ENCODE measurements at places on chromosomes 12 and 14.

- DNase-seq = peak; percentile 19
Observed at GRCh38 chr14:64688811-64689281, 15.4 kb upstream of the PLEKHG3 start.

DNA sequence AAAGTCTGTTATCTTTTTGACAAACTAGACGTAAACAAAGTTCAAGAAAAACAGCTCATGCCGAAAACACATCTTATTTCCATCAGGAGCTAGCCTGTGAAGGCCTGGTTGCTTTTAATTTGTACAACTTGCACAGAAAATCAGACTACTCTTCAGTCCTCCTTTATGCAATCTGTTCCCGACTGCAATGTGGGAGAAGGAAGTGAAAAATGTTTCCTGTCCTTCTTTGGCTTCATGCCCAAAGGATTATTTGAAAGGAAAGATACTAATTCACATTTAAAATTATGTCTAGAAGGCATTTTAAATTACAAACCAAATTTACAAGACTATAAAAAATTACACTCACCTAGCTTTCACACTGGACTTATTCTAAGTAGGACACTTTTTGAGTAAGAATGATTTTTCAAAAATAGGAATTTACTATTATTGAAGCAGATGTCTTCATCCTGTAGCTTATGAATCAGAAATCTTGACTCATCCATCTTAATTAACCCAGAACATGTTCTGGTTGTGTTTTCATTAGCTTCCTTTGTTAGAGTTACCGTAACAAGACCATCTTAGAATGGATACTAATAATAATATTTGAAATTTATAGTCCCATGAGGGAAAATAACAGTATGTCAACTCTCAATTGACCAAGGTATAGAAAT is 272.6 kb downstream of the PRKD1 start:
- no peak for DNase-seq

DNA sequence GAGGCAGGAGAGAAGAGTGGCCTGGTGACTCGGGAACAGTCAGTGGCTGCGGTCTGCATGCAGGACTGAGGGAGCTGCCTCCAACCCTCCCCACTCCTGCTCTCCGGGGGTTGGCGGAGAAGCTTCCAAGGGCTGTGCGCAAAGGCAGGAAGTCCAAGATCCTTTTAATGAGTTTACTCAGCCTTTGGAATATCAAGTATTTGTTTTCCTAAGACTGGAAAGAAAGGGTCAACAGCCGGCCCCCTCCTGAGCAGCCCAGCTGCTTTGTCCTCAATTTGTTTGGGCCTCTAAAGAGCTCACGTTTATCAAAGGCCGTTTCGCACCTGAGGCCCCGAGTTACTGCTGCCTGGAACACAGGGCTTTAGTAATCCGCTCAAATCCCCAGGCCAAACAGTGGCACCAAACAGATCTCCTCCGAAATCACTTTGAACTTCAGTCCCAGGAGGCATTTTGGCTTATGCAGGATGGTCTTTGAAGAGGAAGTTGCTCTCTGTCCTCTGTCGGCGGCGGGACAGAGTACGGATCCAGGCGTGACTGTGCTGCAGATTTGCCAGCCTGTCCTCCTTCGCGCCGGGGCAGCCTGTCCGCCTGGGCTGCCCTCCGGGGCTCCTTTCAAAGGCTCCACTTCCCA is 117.2 kb upstream of the FZD10 start:
- no peak for DNase-seq

- no peak for DNase-seq
Observed at GRCh38 chr14:103508521-103509329, 13.9 kb downstream of the CKB start.

DNA sequence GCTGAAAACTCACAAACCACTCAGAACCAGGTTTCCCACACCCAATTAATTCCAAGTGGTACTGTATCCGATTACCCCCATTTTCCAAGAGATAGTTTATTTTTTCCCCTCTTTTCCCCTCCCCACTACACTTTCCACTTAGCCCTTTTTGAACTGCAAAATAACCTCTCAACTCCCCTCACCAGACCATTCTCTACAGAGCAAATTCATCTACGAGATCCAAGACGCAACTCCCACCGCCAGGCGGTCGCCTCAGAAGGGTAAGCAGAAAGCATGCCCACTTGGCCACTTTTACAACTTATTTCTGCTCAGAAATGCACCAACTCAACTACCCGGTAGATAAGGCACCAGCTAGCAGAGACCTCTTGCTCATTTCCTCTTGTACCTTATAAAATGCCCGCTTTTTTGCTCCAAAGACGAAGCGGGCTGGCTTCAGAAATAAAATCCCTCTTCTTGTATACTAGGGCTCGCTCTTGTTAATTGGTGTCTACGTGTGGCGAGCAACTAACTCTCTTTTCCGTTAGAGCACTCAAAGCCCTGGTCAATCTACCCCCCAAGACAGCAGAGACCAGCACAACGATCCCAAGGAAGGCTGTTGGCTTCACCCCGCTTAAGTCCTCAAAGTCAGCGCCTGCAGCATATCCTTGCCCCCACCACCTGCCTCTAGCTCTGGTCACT is 910 bp upstream of the SRP54 start:
- peak; percentile 40 for DNase-seq

DNA sequence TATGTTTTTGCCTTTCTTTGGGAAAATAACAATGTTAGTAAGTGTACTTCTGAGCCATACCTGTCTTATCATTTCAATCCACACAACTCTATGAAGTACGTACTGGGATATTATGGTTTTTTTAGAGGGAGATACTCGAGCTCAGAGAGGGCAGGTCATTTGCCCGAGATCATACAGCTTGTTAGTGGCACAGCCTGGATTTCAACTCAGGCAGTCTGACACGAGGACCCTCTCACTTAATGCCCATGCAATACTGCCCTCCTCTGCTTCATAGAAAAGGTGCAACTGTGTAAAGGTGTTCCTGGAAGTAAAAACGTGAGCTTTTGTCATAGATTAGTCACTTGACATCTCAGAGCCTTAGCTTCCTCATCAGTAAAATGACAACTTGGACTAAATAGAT is 128.0 kb downstream of the NDUFA12 start:
- no peak for DNase-seq

DNA sequence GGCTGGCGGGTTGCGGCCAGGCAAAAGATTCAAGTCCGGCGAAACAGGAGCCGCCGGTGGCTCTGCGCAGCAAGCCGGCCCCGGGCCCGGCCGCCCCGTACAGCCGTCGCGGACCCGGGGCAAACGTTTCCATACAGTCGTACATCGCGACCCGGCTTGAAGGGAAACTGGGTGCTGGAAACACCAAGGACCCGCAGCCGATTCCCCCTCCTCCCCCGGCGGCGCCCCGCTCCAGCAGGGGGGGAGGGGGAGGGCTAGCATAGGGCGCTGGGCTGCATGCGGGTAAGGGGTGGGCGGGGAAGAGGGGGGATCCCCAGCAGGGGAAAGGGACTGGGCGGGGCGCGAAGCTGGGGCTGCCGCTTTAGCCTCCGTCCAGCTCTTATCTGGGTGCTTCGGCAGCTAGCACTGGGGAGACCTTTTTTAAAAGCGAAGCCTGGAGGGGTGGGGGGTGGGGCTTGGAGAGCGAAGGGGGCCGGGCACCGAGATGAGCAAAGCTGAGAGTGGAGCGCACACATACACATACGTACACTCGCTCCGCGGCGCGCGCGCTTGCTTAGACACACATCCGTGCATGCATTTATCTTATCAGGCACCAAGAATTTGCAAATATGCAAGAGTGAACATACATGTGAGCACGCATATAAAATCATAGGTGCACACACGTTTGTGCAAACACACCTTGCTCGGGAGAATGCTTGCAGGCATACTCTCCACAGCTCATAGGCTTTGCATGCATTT is 11.9 kb downstream of the RARG start:
- DNase-seq = peak; percentile 81

DNA sequence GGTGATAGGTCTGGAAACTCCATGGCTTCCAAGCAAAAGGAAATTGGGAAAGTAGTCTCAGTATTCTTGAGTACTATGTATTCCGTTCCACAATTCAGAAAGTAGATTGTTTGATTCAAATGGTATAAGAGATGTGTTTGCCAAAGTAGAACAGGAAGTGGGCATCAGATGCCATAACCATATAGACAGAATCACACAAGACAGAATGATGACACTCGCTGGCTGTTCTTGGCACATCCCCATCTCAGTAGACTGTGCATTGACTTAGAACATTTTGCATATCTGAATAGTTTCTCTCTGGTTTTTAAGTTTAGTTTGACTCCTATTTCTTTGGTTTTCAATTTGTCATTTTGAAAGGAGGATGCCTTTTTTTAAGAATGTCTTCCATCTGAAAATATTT is 221.1 kb upstream of the RGS6 start:
- DNase-seq = peak; percentile 4

DNA sequence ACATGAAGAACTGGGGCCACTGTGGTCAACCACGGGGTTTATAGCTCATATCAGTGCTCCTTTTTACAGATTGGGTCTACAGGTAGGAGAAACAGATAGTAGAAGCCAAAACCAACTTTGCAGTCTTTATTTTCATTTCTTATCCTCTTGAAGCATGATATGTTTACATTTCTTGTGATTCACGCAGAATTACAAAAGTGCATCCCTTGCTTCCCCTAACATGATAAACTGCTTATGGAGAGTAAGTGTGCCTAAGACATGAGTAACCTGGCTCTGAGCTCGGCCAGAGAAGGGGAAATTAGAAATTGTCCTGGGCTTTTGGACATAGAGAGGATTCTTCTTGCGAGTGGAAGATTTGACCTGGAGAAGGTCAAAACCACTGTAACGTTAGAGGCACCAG is 18.4 kb downstream of the PWP1 start:
- no peak for DNase-seq

DNA sequence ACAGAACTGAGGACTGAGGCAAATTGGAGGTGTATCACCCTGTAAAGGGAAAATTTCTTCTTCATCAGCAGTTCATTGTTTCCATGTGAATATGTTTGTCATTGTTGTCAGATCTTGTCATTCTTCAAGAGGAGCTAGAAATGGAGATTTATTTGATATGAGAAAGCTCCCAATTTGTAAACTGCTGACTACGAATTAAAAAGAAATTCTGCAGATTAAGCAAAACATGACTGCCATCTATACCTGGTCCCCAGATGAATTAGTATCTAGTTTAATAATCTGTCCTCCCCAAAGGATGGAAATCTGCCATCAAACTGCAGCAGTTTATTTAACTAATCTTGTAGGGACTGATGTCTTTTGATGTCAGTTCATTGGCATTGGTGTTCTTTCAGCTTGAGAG is 162.8 kb downstream of the TRHDE start:
- no peak for DNase-seq

DNA sequence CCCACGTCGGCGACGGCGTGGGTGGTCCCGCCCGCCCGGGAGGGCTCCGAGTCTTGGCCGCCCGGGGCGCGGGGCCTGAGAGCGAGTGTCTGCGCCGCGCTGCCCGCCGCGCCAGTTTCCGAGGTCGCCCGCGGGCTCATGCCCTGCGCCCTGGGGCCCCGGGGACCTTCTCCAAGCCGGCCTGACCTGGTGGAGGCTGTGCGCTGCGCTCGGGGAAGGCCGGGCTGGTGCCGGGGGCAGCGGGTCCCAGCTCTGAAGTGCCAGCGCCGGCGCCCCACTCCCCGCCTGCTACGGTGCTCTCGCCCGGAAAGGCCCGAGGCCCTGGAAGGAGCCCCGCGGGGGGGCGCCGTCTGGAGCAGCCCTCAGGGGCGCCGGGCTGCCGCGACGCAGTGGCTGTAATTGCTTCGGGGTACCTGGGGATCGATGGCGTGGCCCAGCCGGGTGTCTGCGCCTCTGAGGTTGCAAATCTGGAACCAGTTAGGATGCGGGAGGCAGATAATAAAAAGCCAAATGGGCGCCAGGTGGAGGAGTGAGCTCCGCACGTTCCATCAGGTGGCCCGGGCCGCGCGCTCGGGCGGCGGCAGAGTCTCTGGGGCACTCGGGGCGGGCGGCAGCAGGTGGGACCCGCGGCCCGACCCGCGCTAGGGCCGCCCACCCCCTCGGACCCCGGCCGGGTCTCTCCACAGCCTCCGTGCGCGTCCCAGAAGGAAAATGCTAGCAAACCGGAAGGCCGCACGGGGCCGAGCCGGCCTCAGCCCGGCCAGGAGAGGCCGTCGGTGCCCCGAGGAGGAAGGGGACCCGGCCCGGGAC is 102.3 kb upstream of the DIO3 start:
- no peak for DNase-seq

GRCh38 chr14:89856871-89857345 is 97.6 kb downstream of the EFCAB11 start:
- DNase-seq = no peak

GRCh38 chr12:94080341-94081009 is 67.9 kb upstream of the PLXNC1 start:
- no peak for DNase-seq

DNA sequence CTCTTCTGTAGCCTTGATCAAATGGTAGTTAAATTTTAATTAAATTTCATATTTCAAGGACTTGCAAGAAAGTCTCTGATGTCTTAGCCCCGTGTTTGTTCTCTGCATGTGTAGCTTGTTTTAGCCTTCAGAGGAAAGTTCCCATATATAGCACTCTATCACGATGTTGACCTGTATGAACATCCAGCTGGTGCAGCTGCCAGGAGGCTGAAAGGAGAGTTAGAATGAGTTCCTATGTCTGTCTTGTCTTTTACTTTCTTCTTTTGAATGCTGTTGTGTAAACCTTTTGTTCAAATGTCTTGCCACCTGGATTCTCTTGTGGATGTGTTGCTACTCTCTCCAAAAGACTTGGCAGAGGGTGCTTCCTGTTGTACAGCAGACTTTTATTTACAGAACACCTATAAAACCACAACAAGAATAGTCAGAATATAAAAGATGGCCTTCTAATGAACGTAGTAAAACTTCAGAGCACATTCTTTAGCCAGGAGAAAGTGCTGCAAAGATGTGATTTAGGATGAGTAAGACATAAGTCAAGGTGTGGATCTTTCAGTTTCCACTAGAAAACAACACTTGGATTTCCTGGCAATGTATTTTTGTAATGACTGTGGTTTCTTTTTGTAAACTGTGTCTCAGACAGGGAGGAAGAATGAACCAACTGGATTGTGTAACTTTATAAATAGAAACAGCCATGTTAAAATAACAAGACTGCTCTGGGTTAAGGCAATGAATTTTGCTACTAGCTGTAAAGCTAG is 17.2 kb downstream of the NAV3 start:
- no peak for DNase-seq

- no peak for DNase-seq
Observed at GRCh38 chr12:59977779-59978178, 381.9 kb downstream of the SLC16A7 start.

- no peak for DNase-seq
Observed at GRCh38 chr12:130014485-130014807, 110.6 kb upstream of the TMEM132D start.

- no peak for DNase-seq
Observed at GRCh38 chr14:44420226-44420625, 86.9 kb downstream of the FSCB start.

GRCh38 chr12:50070314-50071060 is 13.1 kb downstream of the ASIC1 start:
- peak; percentile 41 for DNase-seq

DNA sequence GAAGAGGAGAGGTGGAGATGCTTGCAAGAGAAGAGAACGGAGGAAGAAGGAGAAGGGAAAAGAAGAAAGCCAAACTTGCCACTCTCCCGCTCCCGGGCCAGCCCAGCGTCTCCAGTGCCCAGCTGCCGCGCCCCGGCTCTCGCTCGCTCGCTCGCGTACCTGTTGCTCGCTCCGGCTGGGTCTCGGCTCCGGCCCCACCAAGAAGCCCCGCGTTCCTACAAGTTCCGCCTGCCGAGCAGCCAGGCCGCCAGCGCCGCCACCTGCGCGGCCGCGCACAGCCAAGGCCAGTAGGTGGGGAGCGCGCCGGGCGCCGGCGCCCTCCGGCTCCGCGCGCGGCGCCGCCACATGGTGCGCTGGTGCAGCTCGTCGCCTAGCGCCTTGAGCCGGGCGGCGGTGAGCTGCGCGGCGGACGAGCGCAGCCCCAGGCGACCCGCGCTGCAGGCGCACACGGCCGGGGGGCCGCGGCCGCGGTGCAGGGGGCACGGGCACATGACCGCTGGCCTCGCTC is 370 bp downstream of the HRK start:
- no peak for DNase-seq
